ENCODE measurements at places on chromosomes 3 and 15.

GRCh38 chr3:55615039-55615693 lies 128.1 kb upstream of the WNT5A start:
- no peak for DNase-seq

DNA sequence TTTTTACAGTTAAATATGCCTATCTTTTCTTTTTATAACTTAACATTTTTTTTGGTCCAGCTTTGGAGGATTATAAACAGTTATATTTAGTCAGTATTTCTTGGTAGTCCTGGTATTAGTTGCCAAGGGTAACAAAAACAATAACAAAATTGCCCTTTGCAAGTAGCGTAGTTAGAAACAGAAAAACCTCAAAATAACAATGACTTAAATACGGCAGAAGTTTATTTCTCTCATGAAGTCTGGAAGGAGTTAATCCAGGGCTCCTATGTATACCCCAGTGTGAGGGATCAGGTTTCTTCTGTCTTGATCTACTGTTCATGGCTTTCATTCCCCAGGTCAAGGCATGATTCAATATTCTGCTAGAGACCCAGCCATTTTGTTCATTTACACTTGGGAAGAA lies 14.1 kb upstream of the MYH15 start:
- DNase-seq, result no peak

DNA sequence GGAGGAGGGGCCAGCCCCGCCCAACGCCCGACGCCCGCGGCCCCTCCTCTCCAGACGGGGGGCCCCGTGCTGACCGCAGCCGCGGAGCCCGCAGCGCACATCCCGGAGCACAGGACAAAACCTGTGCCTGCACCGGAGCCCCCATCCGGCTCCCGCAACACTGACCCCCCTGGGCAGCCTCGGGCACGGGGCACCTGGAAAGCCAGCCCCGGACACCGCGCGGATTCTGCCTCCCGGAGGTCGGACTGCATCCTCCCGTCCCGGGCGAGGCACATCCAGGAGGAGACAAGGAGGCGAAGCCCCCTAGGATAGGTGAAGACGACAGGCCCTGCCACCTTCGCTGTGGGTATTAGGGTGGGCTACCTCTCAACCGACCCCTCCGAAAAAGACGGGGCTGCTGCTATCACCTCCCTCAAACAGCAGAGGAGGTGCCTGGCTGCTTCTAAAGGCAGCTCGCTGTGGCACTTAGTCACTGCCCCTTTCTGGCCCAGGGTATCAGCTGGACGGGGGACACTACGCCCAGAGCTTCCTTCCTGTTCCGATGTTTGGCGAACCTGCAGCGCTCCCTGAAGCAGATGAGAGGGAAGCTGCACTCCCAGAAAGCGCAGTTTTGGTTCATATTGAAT lies 10.6 kb downstream of the XXYLT1 start:
- DNase-seq, result peak; percentile 69

GRCh38 chr3:125289429-125289981 lies 77.0 kb upstream of the SLC12A8 start:
- DNase-seq, result no peak

DNA sequence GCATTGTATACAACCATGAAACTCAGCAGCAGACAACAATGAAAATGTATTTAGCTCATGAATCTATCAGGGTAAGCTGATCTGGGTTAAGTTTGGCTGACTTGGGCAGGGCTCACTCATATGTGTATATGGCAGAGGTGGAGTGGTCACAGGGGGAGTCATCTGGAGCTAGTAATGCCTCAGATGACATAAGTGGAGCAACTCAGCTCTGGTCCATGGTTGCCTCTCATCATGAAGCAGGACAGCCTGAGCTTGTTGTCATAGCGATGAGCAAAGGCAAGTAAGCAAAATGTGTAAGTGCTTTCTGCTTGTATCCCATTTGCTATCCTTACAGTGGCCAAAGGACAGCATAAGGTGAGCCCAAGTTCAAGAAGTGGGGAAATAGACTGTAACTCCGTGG lies 64.5 kb downstream of the ALCAM start:
- DNase-seq, result no peak

- no peak for DNase-seq
These were observed 27.6 kb downstream of the BDH1 start for GRCh38 chr3:197528190-197528589.

GRCh38 chr15:41323611-41324010 lies 8.8 kb downstream of the OIP5 start:
- DNase-seq, result no peak

DNA sequence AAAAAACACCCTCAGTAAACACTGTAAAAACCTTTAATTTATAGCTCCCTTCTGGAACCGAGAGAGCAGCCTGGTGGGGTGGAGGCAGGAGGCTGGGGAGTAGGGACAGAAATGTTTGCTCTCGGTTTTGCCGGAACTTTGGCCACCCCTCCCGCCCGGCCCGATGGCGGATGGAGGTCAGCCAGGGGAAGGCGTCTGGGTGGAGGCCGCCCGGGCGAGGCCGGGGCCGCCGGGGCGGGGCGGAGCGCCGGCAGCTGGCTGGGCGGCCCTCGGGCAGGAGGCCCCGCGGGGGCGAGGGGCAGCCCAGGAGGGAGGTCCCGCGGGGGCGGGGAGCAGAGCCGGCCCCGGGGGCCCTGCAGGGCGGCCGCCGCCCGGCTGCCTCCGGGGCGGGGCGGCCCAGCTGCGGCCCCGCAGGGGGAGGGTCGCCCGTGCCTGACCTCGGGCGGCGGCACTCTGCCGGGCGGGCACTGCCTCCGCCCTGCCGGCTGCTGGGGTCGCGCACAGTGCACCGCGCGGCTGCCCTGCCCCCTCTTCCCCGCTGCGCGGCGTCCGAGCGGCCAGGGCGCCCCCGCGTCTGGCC lies 829 bp upstream of the SKIL start:
- DNase-seq, result no peak

- no peak for DNase-seq
These were observed 210.4 kb upstream of the ARRDC4 start for GRCh38 chr15:97750060-97750459.

- no peak for DNase-seq
These were observed 155.3 kb downstream of the MEX3B start for GRCh38 chr15:81890496-81890895.

GRCh38 chr3:140097874-140098635 lies 163.1 kb downstream of the CLSTN2 start:
- no peak for DNase-seq

- DNase-seq, result no peak
These were observed 39.1 kb upstream of the LRTM1 start for GRCh38 chr3:54966979-54967378.

- no peak for DNase-seq
These were observed 217.4 kb downstream of the DIPK2A start for GRCh38 chr3:144189044-144189443.

DNA sequence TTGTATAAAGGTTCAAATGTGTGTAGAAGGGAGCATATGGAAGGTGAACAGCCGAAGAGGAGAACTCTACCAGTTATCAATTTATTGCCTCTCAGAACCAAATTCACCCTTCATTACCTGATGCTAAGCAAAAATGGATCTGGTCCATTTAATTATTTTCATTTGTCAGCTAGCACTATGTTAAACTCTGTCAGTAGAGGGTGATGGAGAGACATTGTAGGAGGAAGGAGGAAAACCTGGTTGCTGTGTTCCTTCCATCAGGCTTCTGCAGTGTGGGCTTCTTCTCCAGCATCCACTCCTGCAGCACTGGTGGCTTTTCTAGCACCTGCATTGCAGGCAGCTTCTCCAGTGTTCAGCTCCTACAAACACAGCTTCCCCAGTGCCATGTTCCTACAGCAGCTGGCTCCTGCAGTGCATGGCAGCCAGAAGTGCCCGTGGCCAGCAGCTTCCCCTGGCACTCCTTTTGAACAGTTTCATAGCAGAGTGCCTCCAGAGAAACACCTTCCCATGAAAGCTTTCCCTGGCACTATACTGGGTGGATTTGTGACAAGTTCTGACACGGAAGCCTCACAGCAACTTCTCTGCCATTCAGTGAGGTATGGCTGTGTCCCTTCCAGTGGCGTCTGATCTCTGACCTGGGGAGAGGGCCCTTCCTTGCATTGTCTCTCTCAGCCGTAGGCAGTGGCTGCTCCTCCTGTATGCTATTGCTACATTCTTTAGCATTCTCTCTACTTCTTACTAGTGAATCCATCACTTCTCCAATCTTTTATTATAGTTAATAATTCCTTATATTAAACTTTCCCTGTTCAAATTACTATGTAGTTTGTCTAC lies 14.6 kb upstream of the IL17RD start:
- no peak for DNase-seq

DNA sequence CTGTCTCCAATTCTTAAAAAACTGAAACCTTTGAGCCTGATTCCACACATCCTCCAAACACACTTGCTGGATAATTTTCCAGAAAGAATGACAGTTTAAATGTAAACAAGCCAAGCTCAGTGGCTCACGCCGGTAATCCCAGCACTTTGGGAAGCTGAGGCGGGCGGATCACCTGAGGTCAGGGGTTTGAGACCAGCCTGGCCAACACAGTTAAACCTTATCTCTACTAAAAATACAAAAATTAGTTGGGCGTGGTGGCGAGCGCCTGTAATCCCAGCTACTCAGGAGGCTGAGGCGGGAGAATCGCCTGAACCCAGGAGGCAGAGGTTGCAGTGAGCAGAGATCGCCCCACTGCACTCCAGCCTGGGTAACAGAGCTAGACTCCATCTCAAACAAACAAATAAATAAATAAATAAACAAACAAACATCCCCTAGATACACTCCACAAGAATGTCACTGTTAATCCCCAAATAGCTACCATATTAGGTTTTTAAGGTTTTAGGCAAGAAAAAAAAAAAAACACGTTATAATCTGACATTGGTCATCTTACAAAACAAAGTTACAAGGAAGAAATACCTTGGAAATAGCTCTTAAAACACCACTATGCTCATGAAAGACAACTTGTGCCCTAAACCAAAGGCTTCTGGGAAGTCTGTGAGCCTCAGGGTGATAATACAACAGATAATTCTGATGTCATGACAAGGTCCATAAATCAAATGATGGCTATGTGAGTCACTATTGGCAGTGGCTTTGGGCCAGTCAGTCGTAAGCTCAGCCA lies 13.2 kb downstream of the TNIK start:
- DNase-seq, result no peak

- DNase-seq, result no peak
These were observed 1.8 kb downstream of the ICE2 start for GRCh38 chr15:60477164-60477563.

- DNase-seq, result no peak
These were observed 885.1 kb downstream of the ZPLD1 start for GRCh38 chr3:103319912-103320311.

DNA sequence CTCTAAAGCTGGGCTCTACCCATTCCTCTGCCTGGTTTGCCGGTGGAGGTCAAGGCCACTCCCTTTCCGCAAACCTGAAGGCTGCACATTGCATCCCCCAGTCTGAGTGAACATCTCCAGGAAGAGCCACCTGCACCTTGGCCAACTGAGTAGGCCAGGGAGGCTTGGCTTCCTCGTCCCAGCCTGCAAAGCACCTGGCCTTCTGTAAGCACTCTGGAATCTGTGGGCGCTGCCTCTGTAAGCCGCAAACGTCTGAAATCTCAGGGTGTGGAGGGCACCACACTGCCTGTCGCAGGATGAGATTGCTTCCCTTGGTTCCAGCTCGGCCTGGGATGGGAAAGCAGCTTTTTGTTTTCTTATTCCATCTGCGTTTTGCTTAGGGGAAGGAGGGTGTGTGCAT lies 81.3 kb downstream of the SEC22A start:
- DNase-seq, result no peak

- DNase-seq, result no peak
These were observed 77.3 kb downstream of the CPN2 start for GRCh38 chr3:194273743-194274310.

GRCh38 chr3:145967043-145967442 lies 193.9 kb downstream of the PLOD2 start:
- no peak for DNase-seq

GRCh38 chr3:39440316-39440715 lies 27.2 kb upstream of the MOBP start:
- no peak for DNase-seq

GRCh38 chr15:44489464-44489863 lies 47.5 kb upstream of the EIF3J start:
- DNase-seq, result no peak

- DNase-seq, result no peak
These were observed 5.4 kb upstream of the P4HTM start for GRCh38 chr3:48984663-48985062.

- DNase-seq, result no peak
These were observed 46.2 kb downstream of the ZNF385D start for GRCh38 chr3:21704796-21705195.

GRCh38 chr3:14133188-14133800 lies 8.4 kb downstream of the TMEM43 start:
- DNase-seq, result no peak

DNA sequence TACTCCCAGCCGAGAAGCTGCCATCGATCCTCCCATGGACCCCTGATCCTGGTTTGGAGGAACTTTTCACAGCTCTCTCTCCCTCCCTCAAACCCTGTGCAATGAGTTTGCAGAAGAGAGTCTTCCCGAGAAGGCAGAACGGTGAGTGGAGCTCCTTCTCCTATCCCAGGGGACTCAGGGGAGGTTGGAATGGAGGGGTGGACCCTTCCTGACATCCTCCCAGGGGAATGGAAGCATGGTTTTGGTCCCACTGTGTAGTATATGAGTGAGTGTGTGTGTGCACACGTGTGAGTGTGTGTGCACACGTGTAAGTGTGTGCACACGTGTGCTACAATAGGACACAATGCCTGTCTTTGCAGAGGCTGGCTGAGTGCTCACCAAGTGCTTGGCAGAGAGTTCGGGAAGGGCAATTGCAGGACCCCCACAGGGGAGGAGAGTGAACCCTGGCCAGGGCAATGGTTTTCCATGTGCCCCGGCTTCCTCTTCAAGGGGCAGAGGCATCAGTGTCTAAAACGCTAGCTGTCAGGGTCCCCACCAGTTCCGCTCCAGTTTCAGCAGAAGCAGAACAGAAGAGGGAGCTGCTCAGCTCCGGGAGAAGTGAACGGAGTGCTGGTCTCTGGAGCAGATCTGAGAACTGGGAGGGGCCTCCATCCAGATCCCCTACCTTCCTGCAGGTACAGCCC lies 13.8 kb upstream of the IL16 start:
- DNase-seq, result no peak

- DNase-seq, result no peak
These were observed 30.2 kb upstream of the VPS8 start for GRCh38 chr3:184781801-184782200.

GRCh38 chr3:46393554-46394434 lies 13.1 kb downstream of the CCR5AS start:
- DNase-seq, result no peak

GRCh38 chr3:123695152-123695551 lies 110.3 kb upstream of the HACD2 start:
- no peak for DNase-seq

- DNase-seq, result no peak
These were observed 136.7 kb downstream of the GBE1 start for GRCh38 chr3:81624756-81625155.

GRCh38 chr15:100101426-100102089 lies 240.2 kb downstream of the ADAMTS17 start:
- no peak for DNase-seq

GRCh38 chr3:164397462-164397861 lies 680.8 kb downstream of the SI start:
- DNase-seq, result no peak

GRCh38 chr15:48084759-48085590 lies 35.8 kb upstream of the SLC24A5 start:
- no peak for DNase-seq

Data from DMS153 (cell line).